ENCODE measurements at places on chromosomes 11 and 22.

DNA sequence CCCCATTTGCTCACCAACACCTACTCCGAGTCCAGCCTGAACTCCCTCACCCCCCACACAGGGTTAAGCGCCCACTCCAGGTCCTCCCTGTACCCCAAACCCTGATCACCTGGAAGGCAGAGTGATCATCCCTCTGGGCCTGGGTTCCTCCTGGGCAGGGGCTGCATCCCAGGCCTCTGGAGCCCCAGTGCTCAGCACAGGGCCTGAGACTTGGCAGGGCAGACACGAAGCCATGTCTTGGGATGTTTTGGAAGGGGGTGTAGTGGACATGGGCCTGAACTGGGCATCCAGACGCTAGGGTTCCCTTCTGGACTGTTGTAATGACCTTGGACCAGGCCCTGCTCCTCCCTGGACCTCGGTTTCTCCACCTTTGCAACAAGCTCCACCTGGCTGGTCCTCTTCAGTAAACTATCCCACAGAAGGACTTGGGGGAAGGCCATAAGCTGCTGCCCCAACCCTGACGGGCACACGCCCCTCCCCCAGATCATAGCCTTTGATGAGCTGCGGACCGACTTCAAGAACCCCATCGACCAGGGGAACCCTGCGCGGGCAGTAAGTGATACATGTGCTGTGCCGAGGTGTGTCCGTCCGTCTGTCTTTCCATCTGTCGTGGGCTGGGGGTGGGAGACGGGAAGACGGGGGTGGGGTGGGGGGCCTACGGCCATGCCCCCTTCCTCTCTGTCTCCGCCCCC is 3.9 kb downstream of the CNIH2 start:
- DNase-seq: no peak

GRCh38 chr11:69563946-69564775 is 76.8 kb upstream of the CCND1 start:
- no peak for DNase-seq

- DNase-seq: no peak
These were observed 125.3 kb downstream of the APOL5 start for GRCh38 chr22:35842954-35843353.

- peak; percentile 62 for DNase-seq
These were observed 439 bp downstream of the LMO1 start for GRCh38 chr11:8263109-8263768.

- DNase-seq: no peak
These were observed 22.9 kb upstream of the A4GALT start for GRCh38 chr22:42743501-42743991.

- no peak for DNase-seq
These were observed 13.4 kb downstream of the RTL6 start for GRCh38 chr22:44484618-44485017.

DNA sequence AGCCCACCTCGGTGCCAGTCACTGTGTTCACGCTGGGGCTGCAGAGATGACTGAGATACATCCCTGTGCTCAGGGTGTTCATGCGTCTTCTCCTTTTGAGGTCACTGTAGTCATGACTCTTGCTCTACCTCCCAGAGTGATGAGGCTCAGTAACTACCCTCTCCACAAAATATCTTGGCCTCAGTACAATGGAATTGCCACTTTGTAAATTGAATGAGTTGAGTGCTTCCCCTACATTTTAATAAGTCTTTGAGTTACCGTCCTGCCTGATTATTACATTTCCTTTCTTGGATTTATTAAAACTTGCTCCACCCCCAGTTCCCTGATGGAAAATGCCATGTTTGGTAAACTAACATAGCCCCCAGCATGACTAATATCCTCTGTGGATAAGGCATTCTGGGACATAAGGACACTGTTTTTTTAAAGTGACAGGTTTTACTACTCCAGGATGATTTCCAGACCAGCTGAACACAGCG is 15.9 kb downstream of the PRSS23 start:
- DNase-seq: no peak

DNA sequence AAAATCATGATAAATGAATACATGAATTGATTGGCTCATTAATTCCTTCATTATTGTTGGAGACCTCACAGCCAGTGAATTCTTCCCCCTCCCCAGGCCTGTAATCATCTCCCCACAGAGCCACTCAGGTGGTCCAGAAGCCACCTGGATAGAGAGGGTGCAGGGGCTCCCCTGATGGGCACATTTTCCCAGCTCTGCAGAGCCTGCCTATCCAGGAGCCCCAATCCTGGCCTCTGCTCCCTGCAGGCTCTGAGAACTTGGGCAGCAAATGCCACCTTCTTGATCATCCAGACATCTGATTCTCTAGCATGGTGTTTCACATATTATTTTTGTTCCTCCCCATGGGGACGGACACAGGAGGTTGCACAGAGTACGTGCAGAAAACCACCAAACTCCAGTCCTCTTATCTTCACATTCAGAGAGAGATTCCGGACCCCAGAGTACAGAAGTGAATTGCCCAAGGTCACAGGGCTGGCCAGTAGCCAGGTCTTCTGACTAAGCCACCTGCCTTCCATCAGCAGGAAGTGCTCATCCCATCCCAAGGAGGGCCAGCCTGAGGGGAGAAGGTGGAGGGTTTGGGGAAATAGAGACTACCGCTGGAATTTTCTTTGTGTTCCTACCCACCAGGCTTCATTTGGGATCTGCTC is 348.0 kb downstream of the BUD13 start:
- no peak for DNase-seq

- peak; percentile 16 for DNase-seq
These were observed 180.5 kb upstream of the NECTIN1 start for GRCh38 chr11:119909495-119909894.

DNA sequence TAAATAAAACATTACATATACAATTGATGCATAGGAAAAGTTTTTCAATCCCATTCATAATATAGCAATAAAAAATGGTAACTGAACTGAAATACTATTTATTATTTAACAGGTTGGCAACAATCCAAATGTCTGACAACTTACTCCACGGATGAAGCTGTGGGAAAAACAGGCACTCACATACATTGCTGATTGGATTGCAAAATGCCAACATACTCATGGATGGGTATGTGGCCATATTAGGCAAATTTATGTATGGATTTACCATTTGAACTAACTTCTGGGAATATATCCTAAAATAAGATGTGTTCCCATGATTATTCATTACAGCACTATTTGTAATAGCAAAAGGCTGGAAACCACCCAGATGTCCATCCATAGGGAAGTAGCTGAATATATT is 3.2 kb upstream of the BIRC2 start:
- DNase-seq: no peak

DNA sequence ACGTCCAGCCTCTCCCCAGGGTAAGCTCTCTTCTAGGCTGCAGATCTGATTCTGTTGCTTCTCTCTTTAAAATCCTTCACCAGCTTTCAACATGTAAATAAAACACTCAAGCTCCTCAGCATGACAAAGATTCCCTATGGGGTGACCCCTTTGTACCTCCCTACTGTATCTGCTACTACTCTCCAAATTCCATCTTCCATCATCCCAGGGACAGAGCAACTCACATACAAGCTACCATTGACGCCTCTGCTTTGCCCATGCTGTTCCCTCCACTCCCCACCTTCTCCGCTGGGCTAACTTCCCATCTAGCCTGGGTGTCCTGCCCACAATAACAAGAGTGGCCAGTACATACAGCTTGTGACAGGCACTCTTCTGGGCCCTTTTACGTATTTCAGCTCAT is 207.5 kb upstream of the ZBED5 start:
- no peak for DNase-seq

- DNase-seq: no peak
These were observed 1.5 kb downstream of the KREMEN1 start for GRCh38 chr22:29074276-29074772.

GRCh38 chr22:31096657-31097279 is 10.6 kb downstream of the SELENOM start:
- no peak for DNase-seq

DNA sequence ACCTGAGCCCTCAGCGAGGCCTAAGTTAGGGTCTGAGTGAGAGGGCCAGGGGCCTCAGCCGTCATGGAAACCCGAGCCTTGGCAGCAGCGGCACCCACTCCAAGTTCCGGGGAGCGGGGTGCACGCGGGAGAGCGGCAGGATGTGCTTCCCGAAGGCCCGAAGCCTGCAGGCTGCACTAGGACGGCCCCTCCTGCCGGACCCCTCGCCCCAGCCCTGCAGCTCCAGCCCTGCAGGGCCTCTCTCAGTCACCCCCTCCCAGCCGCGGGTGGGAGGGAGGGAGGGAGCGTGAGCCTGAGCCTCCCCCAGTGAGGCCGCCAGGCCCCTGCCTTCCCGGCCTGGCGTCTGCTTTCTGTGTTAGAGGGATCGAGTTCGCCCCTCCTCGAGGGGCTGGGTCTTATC is 22.6 kb downstream of the MRPL23 start:
- no peak for DNase-seq

DNA sequence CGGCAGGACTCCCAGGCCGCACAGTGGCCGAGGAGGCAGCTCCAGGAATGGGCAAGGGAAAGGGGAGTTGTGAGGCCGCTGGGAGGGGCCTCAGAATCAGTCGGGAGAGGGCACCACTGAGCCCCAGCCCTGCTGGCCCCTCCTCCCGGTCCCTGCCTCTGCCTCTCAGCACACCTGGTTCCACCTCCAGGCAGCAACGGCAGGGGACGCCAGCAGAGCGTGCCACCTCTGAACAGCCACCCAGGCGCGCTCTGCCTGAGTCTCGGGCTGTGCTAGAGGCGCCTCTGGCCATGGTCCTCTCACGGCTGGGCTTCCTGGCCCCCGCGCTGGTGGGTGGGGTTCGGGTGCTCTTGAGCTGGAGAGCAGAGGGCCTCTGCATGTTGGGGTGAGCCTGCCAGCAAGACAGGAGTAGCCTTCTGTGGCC is 33.0 kb downstream of the MOB2 start:
- DNase-seq: peak; percentile 69

GRCh38 chr11:61545341-61545740 is 35.5 kb downstream of the SYT7 start:
- DNase-seq: no peak

DNA sequence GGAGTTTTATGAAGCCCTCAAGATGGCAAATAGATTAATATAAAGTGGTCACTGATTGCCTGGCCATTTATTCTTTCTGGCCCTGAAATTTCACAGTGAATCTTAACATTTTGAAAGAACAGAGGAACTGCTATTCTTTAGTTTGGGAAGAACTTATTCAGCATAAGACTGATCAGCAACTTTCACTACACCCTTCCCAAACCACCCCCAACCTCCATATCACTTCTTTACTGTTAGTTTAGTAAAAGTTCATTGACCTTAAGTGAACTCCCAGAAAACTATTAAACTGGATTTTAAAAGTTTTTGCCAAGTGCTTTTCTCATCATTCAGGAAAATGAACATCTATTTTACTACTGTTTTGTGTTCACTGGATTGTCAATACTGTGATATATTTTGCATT is 77.4 kb downstream of the NARS2 start:
- no peak for DNase-seq

- no peak for DNase-seq
These were observed 42.1 kb upstream of the LARGE1 start for GRCh38 chr22:33962409-33962808.

GRCh38 chr11:69294571-69295078 is 670 bp downstream of the MYEOV start:
- DNase-seq: no peak

DNA sequence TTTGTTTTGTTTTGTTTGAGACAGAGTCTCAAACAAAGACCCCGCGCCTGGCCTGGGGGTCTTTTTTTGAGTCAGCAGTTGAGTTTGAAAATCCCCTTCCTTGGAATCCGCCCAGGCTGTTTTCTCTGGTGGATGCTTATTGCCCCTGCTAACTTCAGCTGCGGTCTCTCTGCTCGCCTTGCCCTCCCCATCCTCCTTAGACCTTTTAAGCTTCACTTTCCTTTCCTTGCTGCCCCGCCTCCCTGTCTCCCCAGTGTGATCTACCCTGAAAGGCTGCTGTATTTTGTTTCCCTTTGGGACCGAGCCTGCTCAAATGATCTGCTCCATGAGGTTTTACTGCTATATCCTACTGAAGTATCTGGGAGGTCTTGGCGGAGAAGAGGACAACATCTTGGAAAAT is 2.5 kb downstream of the USP18 start:
- no peak for DNase-seq

DNA sequence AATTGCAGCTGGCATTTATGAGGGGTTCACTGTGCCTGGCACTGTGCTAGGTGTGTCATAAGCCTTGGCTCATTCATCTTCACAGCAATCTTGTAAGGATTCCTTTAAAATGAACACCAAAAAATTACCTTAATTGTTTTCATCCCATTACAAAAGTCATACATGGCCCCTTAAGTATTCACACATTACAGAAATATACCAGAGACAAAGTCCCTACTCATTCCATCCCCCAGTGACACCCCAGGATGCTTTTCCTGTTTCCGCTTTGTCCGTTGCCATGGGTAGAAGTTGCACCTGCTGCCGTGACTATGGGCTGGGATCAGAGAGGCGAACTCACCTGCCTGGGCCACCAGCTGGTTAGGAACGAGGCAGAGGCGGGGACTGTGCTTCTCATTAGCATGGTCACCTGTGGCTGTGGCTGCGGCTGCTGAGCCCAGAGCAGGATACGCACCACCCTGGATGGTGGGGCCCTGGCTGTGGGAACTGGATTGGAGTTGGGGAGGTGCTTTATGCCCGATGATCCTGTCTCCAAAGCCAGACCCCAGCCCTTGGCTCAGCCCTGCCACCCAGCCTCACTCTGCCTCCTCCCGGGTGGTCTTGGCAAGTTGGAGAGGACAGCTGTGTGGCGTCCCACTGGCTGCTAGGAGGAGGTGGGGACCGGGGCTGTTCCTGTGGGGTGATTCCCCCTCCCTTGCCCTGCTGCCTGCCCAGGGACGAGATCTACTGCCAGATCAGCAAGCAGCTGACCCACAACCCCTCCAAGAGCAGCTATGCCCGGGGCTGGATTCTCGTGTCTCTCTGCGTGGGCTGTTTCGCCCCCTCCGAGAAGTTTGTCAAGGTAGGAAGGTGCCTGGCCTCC is 60.8 kb downstream of the MYO7A start:
- peak; percentile 85 for DNase-seq

DNA sequence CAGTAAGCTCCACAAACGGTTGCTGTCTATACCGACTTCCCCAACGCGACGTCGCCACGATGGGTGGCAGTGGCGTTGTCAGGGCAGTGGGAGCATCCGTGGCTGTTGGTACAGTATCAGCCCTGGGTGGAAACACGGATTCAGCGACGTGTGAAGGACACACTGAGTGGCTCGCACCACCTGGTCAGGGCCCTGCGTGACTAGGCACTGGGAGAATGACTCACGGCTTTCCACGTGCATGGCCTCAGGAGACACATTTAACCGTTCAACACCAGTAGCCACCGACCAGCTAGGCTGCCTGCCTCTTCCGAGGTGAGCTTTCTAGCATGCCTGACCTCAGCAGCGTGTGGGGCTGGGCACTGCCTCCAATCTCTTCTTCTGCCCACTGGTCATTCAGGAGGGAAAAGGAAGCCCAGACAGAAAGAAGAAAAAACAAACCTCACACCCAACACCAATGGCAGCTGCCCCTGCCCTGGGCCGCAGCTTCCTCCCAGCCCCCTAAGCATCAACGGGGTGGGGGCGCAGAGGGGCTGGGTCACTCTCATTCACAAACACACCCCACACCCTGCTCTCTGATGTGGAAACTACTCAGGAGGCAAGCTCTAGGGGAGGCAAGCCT is 59.0 kb downstream of the MYH9 start:
- no peak for DNase-seq

GRCh38 chr11:77069969-77070582 is 3.3 kb downstream of the CAPN5 start:
- no peak for DNase-seq

Measured in NCI-H526 (cell line).